ENCODE measurements at places on chromosomes 7 and 10.

- no peak for DNase-seq
Measured at GRCh38 chr10:74645692-74646091, 180.7 kb upstream of the KAT6B start.

DNA sequence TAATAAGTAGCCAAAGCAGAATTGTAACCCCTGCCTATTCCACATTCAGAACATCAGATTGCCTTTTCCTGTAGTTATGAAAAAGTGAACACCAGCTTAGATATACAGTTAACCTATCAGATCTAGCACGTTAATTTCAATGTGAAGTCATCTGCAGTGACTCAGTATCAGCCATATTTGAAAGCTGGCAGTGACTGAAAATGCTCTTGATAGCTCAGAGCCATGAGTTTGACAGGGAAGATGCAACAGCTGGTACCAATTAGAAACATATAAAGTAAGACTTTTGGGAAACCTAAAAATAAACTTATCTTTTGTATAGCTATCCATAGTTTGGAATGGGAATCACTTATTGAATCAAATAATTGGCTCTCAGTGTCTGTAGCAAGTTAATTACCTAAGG is 284.1 kb upstream of the NPSR1 start:
- DNase-seq: no peak

DNA sequence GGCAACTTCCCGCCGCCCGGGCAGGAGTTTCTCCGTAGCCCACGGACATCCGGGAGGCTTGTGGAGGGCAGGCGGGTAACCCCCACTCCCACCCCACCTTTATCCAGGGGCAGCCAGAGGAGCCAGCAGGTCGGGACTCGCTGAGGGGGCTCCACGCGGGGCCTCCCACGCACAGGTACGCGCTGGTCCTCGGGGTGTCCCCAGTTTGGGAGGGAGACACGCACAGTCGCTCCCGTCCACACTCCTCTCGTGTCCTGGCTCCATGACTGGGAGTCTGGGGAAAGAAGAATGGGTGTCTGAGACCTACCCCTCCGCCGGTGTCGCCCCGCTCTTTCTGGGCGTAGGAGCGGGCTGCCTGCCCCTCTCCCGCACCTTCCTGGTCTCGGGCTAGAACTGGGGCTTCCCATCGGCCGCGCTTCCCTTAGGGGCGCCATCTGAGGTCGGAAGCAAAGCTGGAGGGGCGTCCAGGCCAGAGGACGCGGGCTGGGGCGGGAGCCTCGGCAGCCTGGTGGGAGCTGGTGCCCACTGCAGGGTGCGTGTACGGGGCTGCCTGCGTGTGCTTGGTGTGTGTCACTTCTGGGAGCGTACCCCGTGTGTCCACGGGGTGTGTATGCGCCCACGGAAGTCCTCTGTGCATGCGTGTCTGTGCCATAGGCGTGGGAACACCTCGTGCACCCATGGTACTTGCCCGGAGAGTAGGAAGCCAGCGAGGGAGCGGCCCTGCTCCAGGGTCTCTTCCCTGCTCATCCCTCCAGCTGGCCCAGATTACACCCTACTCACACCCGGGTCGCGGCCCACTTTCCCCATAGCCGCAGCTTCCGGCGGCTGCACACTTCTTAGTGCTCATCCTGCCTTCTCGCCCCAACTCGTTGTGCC is 73.0 kb upstream of the LEP start:
- DNase-seq: no peak

GRCh38 chr10:104559935-104560334 is 81.2 kb upstream of the SORCS3 start:
- DNase-seq: no peak

GRCh38 chr7:44846816-44847508 is 925 bp downstream of the H2AZ2 start:
- DNase-seq: no peak

DNA sequence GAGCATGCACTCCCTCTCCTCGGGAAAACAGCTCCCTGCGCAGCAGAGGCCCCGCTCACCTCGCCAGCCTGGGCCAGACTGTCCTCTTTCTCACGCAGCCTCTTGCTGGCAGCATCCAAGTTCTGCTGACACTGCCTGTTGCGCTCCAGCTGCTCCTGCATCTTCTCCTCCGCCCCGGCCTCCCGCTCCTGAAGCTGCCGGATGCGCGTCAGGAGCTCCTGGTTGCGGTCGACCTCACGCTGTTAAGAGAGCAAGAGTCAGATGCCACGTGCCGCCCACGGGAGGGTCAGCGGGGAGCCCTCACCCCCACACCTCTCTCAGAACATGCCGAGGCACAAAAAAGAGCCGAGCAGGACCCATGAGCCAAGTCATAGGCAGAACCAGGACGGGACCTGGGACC is 10.2 kb downstream of the MAD1L1 start:
- DNase-seq: no peak
